ENCODE measurements at places on chromosomes 3 and 15.
A peak's percentile ranks its signal among the peaks of the same experiment; 100 is the strongest.

DNA sequence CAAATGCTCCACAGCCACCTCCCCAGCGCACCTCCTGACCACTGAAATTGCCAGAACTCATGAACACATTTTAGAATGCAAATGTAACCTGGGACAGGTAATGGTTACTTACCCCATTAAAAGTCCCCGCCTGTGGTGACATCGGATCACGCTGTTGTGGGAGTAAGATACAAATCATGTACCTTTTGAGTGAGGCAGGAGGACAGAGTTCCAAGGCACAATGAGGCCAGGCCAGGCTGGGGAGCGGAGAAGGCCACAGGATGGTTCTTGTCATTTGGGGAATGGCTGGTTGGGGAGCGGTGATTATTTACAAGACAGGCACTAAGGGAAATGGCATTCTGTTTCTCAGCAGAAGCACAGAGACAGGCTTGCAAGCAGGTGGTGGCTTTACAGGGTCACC is 490.0 kb downstream of the EDEM1 start:
- no peak for DNase-seq

GRCh38 chr3:130386604-130387263 is 41.3 kb downstream of the COL6A5 start:
- peak; percentile 16 for DNase-seq

GRCh38 chr15:78264304-78265136 is at the start of gene DNAJA4:
DNAJA4 (plus strand) TSS chr15:78264562; CDS start chr15:78264764, 202 bp downstream.
- peak; percentile 45 for DNase-seq

DNA sequence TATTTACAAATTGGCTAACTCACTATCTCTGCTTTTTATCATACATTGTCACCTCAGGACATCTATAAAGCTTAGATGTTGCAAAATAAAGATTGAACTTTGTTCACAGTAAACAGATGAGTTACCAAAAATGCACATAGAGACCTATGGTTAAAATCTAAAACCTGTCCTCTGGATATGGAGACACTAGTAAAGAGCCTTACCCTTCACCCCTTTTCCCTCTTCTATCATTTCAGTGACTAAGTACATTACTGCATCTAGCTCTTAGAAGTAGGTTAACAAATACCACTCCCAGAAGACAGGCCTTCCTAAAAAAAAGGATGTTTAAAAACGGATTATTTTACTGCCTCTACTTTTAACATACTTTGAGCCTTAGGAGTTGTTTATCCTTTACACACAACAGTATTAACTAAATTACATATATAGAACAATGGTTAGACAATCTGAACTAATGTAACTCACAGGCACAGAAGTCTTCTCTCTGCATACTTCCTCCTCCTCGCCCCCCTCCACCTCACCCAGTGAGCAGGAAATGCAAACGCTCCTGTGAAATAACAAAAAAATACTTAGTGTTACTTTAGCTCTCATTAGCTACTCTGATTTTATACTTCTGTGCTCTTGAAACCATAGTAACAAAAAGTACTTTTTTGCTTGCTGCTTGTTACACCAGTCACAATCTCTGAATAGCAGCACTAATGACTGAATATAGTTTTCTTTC is 23.3 kb downstream of the IREB2 start:
- no peak for DNase-seq

DNA sequence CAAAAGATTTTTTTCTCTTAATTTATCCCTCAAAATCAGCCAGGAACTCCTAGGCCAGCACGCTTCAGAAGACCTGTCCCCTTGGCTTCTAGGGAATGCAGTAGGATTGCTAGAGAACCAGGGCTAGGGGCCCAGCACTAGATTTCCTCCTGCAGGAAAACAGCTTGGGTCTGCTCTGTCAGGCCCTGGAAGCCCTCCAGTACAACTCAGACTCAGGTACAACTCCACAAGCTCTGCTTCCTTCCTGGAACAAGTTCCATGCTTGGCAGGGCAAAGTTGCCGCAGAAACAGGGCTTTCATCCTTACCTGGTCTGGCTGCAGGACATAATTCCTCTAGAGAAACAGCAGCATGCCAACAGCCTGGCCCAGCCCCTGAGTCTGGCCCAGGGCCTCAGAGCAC is 96.1 kb upstream of the CTNNB1 start:
- DNase-seq = no peak

DNA sequence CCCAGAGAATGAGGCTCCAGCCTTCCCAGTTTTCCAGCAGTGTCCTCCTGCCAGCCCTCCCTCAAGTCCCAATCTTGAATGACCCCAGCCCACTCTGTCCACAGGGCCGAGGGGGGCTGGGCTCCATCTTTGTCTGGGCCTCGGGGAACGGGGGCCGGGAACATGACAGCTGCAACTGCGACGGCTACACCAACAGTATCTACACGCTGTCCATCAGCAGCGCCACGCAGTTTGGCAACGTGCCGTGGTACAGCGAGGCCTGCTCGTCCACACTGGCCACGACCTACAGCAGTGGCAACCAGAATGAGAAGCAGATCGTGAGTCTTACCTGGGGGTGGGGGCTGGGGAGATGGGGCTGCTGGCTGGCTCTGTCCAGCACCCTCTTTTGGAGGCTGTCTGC is 5.6 kb upstream of the FES start:
- no peak for DNase-seq

- no peak for DNase-seq
Measured at GRCh38 chr3:18556503-18557135, 131.5 kb upstream of the SATB1 start.

DNA sequence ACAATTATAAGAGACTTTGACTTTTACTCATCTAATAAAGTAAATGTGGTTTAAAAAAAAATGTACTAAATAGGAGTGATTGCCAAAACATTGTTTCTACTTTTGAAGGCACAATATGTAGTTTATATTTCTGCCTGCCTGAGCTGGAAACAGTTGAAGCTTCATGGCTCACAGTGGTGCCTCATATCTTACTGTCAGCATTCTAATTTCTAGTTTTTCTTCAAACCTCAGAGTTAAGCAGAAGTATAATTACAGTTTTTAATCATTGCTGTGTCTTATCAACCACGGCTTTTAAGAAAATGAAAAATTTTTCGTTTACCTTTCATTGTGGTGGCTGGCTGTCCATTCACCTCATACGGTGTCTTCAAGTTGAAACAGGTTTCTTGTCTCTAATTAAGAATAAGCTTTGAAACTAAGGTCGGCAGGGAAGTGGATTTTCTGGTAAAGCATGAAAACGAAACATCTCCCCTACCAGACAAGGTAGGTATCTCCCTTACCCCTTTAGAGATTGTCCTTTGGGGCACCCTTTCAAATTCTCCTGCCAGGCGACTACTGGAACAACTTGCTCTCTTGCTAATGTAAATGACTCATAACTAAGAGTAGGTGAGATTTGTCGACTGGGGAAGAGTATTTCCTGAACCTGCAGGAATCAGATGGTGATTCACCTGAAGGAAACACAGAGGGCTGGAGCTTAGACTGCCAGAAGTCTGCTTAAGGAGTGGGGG is at the start of gene GPR87:
Gene GPR87, minus strand, starts transcription at position 554 of the 725 bp plus-strand sequence. CDS start 16,720 bp downstream, outside the sequence.
- peak; percentile 30 for DNase-seq

All from fibroblast of skin of right quadriceps (primary cell).